ENCODE measurements at places on chromosomes 5 and 9.

DNA sequence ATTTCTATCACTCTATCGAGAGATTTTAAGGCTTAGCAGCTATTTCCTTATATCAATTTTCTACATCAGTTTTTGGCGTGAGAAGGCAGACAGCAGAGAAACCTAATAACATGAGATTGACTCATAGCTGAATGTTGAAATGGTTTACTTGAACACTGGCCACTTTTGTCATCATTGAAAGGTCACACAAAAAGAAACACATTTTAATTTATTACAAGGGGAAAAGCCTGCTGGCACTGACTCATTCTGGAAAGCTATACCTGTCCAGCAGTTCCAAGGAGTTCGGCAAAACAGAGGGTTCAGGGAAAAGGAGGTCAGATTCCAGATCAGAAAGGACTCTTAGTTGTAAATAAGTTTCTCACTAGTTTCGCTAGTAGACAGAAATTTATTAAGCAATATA lies 566.4 kb downstream of the DNAH5 start:
- no peak for DNase-seq

- no peak for DNase-seq
Measured at GRCh38 chr5:40877371-40877988, 31.8 kb upstream of the C7 start.

- no peak for DNase-seq
Measured at GRCh38 chr9:10080012-10080411, 532.8 kb downstream of the PTPRD start.

DNA sequence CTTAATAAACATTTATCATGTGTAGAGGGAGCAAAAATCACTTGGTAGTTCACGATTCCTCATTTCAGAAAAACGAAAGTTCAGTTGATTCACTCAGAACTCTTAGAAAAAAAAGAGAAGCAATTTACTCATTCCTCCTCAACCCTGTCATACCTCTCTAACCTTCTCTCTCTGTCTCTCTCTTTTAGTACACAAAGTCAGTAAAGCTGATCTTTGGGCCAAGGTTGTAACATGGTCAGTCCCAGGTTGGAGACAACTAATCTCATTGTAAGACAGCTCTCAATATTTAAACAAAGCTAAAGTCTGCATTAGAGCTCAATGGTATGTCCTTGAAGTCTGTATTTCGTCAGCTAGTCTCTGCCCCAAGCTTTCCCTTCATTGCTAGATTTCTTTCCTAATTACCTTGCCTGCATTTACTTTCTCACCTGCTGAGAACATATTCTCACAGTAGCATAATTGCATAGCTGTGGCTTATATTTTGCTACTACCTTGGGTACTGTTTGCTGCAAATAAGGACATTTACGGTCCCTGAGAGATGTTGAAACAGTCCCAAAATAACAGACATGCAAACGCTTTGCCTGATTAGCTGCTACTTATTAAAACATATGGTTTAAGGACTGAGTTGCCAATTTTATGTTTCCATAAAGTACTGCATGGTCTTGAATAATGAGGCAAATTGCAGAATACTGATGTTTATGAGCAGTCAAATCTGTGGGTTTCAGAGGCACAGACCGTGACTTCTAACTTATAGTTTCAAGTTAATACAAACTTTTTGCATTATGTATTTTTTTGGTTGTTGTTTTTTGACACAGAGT lies 138.3 kb downstream of the GPBP1 start:
- no peak for DNase-seq

GRCh38 chr5:158499075-158499891 lies 600.4 kb downstream of the EBF1 start:
- no peak for DNase-seq

DNA sequence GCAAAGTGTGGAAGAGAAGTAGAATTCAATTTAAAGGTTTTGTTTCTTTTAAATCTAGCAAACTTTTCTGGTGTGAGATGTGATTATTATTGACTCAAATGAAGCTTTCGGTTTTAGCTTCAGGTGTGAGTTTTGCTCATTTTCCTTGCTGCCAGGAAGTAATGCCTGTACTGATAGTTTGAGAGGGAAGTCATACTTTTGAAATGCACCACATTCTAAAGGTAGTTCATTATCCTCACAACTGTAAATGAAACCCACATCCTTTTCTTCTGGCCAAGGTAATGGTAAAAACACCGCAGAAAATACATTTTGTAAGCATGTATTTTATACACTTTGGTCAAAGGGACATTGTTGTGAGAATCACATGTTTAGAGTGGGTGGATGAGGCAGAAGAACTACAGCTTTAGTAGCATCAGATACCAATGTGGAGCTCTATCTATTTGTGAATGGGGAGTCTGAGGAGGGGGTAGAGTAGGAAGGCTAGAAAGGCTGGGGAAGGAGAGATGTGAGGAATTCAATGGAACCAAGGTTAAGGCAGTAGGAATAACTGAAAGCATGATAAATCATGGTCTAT lies 167.0 kb upstream of the CDKN2B start:
- no peak for DNase-seq

DNA sequence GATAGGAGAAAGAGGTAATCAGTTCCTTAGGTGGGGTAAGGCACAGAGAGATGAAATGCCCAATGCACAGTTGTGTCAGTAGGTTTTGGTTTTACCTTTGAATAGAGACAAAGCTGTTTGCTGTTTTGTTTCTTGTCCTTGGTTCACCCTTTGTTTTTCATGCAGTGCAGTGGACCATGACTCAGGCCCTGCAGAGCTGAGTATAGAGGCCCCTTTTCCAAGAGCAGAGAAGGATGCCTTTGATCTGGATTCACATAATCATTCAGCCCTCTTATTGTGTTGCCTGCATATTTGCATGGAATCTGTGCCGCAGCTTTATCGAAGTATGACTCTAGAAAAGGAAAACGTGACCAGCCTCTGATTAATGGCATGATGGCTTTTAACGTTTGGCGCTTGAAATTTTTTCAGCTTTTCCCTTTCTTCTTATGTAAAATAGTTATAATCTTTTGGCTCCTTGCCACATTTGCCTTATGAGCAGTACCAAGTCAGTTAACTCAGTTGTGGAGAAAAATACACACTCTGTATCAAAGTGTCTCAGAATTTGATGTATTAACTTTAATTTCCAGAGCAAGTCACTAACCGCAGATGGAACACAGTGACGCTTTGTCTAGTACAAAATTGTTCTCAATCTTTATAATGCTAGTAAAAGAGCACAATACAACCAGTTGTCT lies 197.6 kb downstream of the KDM4C start:
- no peak for DNase-seq

GRCh38 chr5:171882118-171882517 lies 96.5 kb downstream of the SMIM23 start:
- no peak for DNase-seq

GRCh38 chr5:79582186-79582585 lies 30.1 kb upstream of the TENT2 start:
- DNase-seq = no peak
